ENCODE measurements at places on chromosomes 1 and 21.
A peak's percentile ranks its signal among the peaks of the same experiment; 100 is the strongest.

GRCh38 chr1:40039245-40039756, 1.2 kb upstream of the CAP1 start:
- no peak for DNase-seq

DNA sequence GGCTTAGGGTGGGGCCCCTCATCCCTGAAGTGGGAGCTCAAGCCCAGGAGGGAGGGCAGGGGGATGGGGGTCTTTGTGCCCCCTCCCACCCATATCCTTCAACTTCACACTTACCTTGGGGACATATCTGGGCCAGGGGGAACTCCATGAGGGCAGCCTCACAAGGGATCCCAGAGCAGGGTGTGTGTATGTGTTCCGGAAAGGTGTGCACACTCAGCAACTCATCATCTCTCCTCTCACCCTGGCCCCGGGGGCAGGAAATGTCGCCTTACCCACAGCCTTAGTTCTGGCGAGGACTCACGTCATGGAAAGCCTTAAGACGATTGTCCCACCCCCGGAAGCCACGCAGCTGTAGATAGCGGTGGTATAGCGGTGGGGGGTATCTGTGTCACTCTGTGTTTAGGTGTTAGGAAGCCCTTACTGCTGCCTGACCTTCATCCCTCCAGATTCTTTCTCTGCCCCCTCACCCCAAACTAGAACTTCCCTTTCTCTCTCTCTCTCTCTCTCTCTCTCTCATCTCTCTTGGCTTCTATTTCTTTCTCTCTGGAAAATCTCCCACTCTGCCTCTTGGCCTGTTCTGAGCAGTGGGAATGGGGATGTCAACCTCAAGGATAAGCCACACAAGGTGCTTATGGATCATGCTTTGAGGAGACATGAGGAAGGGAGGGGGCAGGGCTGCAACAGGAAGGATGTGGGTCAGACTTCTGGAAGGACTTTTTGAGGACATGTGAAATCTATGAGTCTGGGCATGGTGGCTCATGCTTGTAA, at the start of gene SH2D2A:
SH2D2A (minus strand) TSS at position 288 of the 768 bp plus-strand sequence; CDS start at position 148, 140 bp downstream.
- peak; percentile 94 for DNase-seq

DNA sequence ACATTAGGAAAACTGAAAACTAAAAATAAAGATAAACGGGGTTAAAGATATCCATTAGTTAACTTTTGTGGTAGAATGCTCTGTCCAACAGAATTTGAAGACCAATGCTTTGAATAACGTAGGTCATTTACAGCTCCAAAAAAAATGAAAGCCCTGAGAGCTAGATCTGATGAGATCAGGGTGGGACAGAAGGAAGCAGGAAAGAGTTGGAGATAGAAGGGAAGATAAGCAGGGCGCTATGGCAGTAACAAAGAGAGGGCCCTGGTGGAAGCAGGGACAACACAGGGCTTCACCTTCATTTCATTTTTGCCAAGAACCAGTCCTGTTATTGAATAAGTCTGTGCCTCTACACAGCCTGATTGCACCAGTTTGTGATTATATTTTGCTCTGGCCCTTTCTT, 51.0 kb upstream of the RGS8 start:
- DNase-seq: no peak

DNA sequence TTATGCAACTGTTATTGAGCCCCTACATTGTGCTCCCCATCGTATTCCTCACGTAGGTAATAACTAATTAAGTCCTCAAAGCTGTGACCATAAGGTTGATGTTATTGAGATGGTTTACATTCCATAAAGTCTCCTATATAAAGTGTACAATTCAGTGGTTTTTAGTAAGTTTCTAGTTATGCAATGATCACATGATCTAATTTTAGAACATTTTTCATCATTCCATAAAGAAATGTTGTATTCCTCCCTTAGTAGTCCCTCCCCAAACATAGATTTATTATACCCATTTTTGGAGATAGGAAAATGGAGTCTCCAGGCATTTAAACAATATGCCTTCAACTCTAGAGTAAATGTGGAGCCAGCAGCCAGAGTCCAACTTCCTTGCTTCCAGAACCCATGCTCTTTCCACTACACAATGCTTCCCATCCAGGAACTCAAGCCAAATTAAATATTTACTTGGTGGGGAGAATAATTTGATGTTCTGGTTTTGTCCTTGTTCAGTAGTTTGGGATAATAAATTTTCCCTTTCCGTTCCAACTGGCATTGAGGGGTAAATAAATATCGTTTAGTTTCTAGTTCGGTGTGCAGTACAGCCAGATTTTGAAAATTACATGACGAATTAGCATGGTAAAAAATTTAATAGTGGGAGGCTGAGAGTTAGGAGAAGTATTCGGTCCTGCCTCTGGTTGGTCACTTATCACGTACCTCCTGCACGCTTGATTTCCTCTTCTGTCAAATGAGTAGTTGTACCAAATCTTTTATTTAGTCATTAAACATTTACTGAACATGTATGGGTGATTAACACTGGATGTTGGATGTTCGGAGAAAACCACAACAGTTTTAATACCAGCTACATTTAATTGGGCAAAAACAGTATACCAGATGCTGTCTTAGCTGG, 66.3 kb downstream of the CACHD1 start:
- DNase-seq: no peak

GRCh38 chr1:98044071-98044697, 123.3 kb upstream of the DPYD start:
- DNase-seq: no peak

GRCh38 chr1:161499099-161500039, 5.9 kb upstream of the FCGR2A start:
- DNase-seq: no peak

GRCh38 chr1:215201283-215201682, 118.7 kb downstream of the KCNK2 start:
- no peak for DNase-seq

- DNase-seq: no peak
These were observed at the start of gene PIGR for GRCh38 chr1:206946261-206946660. Gene PIGR, minus strand, starts transcription at chr1:206946466. Its CDS starts 5,935 bp downstream, at chr1:206940531.
